Activated CD4-positive, alpha-beta T cell treated with anti-CD3 and anti-CD28 coated beads, Interleukin-2, amount 50 U/mL, for 4 hours (primary cell): ENCODE measurements at places on chromosomes 1 and 21.

DNA sequence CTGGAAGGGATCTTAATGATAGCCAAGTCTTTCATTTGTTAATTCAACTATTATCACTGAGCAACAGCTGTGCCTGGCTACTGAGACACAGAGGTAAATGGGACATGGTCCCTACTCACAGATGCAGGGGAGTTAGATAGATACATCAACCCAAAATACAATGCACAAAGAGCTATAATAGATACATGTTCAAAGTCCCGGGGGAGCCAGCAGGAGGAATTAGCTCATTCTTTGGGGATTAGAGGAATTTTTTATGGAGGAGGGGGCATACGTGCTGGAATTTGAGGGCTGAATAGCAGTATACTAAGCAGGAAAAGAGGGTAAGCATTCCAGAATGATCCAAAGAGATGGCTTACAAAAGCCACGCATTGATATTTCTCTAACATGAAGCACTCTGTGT is 34.6 kb downstream of the C8B start:
- no peak for DNase-seq

DNA sequence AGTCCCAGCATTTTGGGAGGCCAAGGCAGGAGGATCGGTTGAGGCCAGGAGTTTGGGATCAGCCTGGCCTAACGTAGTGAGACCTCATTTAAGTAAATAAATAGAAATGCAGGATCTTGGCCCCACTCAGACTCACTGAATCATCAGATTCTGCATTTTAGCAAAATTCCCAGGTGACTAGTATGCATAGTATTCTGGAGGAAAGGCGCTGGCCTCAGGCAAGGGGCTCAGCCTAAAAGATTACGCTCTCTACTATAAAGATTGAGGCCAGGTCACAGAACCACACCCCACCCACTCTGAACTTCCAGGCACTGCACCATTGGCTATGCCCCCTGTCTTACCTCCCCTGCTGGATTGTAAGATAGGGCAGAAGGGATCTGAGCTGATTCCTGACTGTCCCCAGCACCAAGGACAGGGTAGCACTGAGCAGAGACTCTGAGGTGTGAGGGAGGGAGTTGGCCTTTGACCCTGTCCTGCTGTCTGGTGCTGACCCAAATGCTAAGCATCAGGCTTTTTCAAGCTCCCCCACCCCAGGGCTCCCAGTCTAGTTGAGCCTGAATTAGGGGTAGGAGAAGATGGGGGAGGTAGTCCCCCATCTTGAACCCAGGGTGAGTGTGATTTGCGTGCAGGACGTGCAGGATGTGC is 2.7 kb downstream of the FOXE3 start:
- DNase-seq: no peak

DNA sequence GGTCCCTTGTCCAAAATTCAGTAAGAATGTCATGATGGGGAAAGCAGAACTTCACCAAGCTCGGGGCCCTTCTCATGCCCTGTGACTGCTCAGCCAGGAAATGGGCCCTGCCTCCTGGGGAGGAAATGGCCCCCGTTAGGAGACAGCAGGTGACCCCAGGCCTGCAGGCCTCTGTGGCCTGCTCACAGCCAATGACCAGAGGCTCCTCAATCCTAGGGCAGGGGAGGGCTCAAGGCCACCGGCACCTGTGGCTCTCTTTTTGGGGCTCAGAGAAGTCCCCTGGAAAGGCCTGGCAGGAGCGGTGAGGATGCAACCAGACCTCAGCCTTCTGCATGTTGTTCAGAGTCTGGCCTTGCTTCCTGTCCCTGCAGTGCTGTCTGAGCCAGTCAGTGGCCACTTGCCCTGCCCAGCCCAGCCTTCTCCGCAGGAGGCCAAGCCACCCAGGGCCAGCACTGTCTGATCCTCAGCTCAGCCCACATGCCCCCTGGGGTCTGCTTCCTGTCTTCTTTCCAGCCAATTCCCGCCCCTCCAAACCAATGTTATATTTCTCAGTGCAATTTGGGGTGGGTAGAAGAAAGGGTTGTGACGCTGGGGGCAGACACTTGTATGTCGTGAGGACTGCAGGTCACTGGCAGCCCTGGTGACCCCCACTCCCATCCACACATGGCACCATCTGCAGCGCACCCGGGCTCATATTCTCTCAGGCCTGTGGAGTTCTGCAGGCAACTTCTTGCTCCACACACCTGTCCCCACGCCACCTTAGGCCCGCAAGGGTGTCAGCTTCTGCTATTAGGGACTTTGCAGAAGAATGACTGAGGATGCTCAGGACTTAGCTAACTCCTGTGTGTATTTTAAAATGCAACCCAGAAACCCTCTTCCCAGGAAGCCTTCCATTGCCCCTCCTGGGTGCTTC is 83.6 kb downstream of the ITPKB start:
- DNase-seq: no peak

DNA sequence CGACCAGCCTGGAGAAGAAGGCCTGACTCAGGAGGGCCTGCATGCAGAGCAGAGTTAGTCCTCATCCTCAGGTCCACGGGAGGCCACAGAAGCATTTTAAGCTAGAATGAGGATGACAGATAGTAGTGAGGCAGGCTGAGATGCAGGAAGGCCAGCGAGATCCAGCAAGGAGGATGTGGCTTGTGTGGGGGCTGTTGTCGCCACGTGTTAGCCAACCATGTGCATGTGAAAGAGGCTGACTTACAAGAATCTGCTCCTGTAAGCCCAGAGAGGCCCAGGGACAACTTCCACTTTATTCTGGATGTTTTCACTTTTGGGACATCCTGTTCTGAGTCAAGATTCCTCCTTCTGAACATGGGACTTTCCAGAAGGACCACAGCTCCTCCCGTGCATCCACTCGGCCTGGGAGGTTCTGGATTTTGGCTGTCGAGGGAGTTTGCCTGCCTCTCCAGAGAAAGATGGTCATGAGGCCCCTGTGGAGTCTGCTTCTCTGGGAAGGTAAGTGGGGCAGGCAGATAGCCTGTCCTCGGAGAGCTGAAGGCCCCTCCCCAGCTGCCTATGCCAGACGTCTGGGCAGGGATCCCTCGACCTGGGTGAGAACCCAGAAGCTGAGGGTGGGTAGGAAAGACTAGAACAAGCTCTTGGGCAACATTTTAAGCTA is at the start of gene SLAMF8:
Gene SLAMF8, plus strand, starts transcription at position 433 of the 661 bp plus-strand sequence. Its CDS starts 26 bp downstream, at position 459.
- peak; percentile 21 for DNase-seq

DNA sequence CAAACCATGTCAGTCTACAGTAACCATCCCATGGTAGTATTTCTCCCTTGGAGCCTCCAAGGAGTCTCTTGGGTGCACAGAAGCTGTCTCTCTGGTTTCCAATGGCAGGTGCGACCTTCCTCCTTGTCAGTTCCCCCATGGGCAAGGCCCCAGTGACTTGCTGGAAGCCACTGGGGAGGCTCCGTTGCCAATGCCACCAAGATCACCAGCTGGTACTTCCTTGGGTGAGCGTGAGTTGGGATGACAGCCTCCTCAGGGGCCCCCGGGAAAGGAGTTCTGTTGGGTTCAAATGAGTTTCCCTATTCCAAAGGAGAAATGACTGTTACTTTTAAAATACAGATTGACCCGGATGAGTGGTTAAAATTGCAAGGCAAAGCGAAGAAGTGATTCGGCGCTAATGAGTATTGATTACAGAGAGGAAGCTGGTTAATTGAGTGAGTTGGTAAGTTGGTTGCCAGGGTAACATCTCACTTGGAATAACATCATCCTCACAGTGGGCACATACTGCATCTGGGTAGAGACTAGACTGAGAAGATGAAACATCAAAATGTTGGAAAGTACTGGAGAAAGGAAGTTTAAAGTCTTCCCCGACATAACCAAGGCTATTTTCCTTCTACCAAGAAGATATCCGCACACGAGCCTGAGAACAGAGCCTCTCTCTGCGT is 53.0 kb upstream of the LAPTM5 start:
- DNase-seq: no peak

DNA sequence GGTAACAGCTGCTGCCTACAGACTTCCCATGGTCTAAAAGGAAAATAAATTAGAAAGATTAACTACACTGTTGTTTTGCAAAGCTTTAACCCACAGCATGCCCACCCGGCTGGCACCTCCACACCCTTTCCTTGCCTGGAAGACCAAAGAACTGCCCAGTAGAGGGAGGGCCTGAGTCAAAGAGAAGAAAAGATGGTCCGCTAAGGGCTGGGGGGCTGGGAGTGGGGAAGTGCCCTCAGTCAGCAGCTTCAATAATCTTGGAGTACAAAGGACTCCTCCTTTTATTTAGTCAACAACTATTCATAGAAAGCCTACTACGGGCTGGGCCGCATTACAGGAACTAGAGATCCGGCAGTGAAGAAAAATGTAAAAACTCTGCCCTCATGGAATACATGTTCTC is 40.6 kb downstream of the ERI3 start:
- no peak for DNase-seq

DNA sequence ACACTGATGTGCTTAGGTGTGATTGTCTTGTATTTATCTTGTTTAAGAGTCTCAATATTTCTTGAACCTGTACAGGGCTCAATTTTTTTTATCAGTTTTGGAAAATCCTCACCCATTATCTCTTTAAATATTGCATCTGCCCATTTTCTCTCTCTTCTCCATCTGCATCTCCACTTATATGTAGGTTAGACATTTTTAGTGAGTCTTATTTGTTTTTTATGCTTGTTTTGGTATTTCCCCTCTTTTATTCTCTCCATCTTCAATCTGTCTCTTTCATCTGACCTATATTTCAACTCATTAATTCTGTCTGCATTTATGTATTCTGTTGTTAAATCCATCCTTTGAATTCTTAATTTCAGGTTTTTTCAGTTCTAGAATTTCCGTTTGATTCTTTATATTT is 32.9 kb upstream of the SHCBP1L start:
- no peak for DNase-seq

GRCh38 chr21:17829472-17829871 is 10.3 kb upstream of the C21orf91 start:
- DNase-seq: no peak

DNA sequence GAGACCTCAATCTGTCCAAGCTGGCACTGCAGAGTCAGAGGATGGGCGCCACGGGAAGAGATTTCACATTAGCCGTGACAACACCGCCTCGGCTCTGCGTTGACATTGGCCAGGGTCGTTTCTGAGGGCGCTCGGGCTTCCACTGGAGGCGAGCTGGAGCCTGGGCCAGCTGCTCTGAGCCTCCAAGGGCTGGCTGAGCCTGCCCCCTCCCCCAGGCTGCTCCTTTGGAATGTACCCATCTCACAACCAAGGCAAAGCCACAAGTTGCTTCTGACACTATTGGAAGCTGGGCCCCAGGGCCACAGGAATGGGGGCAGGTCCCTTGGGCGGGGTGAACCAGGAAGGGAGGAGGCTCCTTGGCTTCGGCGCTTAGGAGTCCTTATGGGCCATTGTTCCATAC is 12.7 kb downstream of the GPR3 start:
- no peak for DNase-seq

DNA sequence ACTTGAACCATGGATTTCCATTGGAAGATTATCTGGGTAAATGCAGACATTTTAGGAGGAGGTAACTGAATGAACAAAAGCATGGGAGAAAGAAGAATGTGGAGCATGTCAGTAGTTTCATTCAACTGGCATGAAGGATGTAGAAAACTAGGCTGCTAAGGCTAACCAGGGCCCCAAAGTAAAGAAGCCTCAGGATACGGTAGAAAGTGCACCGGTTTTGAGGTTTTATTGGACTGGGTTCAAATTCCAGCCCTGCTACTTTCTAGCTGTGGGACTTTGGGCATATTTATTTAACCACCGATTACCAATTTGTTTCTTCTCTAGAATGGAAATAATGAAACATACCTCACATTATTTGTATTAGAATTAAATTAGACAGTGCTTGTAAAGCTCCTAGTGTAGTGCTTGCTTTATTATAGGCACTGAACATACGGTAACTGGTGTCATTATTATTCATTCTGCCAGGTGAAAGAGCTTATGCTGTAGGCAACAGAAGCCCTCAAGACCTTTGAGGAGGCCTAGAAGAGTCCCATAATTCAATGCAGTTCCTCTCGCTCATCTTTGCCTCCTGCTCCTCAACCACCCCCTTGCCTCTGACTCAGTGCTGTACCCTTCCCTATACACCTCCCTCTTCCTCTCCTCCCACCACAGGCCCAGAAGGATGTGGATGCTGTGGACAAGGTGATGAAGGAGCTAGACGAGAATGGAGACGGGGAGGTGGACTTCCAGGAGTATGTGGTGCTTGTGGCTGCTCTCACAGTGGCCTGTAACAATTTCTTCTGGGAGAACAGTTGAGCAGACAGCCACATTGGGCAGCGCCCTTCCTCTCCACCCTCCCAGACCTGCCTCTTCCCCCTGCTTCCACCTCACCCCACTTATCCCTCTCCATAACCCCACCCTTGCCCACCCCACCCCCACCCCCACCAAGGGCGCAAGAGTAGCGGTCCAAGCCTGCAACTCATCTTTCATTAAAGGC is 2.5 kb upstream of the CHTOP start:
- DNase-seq: no peak

DNA sequence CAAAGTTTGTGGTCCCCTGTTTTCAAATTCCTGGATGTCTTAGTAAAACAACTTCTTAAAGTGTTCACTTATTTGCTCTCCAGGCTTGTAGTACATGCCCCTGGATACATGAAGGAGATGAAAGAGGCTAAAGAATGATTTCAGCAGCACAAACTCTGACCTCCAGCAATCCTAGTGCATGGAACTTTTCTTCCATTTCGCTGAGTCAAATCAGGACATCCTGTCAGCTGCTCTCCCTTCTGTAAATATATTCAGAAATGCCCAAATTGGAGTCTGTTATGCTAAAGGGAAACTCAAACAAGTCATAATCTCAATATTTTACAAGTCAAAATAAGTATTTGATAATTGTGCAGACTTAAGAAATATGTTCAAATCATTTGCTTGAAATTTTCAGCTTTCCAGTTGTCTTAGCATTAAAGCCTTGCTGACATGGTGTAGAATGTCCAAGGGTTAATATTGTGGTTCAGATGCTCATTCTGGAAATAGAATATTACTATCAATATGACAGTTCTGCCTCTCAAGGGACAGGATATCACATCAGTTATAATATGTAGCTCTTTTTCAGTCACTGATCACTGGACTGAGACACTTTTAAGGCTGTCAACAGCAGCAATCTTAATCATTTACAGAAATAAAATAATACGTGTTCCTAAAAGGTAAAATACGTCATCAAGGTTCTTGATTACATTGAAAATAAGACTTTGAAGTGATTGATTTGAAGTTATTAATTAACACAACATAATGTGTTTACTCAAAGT is 1157.3 kb downstream of the PLA2G4A start:
- no peak for DNase-seq

DNA sequence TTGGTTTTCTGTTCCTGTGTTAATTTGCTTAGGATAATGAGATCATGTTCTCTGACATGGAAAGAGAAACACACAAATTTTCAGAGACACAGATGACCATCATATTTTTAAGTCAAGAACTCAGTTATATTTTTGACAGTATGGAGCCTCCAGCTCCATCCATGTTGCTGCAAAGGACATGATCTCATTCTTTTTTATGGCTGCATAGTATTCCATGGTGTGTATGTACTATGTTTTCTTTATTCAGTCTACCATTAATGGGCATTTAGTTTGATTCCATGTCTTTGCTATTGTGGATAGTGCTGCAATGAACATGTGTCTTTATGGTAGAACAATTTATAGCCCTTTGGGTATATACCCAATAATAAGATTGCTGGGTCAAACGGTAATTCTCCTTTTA is 47.0 kb downstream of the DDR2 start:
- no peak for DNase-seq

DNA sequence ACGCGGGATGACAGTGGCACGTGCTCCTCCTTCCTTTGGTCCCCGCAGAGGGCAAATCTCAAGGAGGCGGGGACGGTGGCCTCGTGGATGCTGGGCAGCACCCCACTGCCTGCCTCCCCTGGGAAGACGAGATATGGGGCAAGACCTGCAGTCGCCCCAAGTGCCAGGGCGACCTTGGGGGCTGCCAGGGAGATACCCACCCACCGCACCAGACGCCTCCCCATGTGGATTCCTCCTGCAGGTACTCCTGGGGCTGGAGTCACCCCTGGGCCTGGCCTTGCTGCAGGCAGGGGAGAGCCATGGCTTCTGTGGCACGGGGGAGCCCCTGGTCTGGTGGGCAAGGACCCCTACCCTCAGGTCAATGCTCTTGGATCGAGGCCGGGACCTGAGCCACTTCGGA is 5.9 kb upstream of the AURKAIP1 start:
- no peak for DNase-seq
